NCI-H1092 treated with DMSO at 0.1 percent for 48 hours (cell line): ENCODE measurements at places on chromosomes 13 and 19.

- DNase-seq = no peak
Observed at GRCh38 chr13:52868190-52868589, 19.8 kb upstream of the PCDH8 start.

GRCh38 chr13:33182729-33183128 is 102.8 kb downstream of the STARD13 start:
- DNase-seq = no peak

- peak; percentile 31 for DNase-seq
Observed at GRCh38 chr19:1864480-1865171, 1.2 kb upstream of the KLF16 start.

DNA sequence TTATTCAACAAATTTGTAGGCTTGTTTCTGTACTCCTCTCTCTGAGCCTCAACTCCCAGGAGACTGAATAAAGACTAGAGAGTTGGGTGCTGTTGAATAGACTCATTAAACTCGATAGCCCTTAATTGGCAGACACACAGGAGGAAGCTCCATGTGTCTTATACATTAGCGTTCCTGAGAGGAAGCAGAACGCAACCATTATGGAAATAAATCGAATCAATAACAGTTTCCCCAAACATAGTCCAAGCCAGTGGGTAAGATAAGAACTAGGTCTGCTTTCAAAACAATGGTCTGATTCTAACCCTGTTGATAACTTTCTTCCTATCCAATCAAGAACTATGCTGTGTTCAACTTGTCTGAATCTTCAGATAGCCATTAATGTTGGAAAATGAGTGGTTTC is 118.1 kb upstream of the FNDC3A start:
- no peak for DNase-seq

DNA sequence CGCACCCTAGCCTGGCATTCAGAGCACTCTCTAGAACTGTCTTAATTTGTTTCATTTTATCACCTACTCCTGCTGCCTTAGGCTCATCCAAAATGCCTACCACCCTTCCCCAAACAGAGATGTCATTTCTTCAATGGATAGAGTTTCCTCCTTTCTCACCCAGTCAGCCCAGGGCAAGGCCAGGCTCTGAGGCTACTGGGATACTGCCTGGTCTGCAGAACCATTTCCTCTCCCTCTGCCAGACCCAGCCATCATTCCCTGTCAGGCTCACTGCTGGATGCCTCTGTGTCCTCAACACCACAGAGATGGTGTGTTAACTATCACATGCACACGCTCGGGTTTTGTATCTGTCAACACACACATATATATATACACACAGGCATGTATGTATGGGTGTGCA is 47.2 kb downstream of the C13orf42 start:
- DNase-seq = no peak

DNA sequence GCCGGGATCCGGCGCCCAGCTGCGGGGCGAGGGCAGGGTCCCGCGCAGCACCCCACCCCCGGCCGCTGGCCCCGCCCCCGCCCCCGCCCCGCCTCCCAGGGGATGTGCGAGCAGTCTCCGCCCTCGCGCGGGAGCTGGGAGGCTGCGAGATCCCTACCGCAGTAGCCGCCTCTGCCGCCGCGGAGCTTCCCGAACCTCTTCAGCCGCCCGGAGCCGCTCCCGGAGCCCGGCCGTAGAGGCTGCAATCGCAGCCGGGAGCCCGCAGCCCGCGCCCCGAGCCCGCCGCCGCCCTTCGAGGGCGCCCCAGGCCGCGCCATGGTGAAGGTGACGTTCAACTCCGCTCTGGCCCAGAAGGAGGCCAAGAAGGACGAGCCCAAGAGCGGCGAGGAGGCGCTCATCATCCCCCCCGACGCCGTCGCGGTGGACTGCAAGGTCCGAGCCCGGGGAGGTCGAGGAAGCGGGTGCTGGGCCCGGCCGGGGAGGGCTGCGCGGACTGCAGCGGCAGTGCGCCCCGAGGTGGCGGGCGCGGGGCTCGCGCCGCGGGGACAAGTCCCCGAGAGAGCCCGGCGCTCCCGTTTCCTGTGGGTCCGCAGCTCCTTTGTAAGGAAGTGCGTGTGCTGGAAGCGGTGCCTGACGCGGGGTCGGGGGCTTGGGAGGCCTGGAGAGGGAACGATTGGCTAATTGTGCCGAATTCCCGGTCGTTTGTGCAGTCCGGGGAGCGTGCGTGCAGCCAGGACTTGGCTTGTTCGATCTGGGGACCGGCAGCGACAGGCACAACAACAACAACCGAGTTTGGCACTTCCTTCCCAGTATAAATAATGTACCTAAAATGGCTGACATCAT is at the start of gene ITM2B:
TSS of gene ITM2B (plus strand) at position 161 of the 843 bp plus-strand sequence. CDS start at position 316, 155 bp downstream.
- peak; percentile 50 for DNase-seq

GRCh38 chr13:99041788-99042187 is 63.9 kb upstream of the DOCK9 start:
- DNase-seq = no peak

DNA sequence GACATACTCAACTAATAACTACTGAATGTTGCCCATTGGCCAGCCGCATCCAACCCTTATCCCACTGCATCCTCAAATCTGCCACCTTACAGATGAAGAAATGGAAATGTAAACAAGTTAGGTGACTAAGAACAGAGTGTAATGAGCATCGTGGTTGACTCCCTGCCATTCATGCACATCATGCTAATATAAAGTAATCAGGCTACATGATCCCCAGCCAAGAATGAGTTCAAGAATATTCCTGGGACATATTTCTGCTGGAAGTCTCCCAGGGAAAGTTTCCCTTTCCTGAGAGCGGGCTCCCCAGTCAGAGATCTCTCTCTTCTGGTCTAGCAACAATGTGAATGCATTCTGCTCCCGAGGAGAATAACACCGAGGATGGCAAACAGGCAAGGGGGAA is 55.9 kb upstream of the SERP2 start:
- no peak for DNase-seq
